ENCODE measurements at places on chromosomes 11 and 22.

DNA sequence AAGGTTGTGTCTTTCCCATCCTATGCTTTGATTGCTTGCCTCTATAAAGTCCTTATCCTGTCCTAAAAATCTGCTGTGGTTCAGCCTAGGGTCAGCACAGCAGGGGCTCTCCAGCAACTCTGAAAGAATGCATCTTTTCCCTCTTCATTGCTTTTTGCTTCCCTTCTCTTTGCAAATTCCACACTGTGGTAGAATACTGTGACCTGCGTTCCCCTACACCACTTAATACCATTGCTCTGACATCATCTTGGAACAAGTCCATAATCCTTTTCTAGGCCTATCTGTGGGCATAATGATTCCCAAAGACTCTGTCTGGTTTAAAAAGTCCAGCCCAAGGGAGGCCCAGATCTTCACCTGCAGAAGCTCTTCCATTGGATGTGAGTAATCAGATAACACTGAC, 177.7 kb downstream of the NAV2 start:
- DNase-seq = no peak

GRCh38 chr11:84581083-84581482, 1046.1 kb downstream of the DLG2 start:
- DNase-seq = no peak

GRCh38 chr11:132980670-132981069, 551.6 kb downstream of the OPCML start:
- no peak for DNase-seq

- DNase-seq = peak; percentile 69
These were observed at the start of gene TLCD5 for GRCh38 chr11:120324932-120325810. Gene TLCD5 (plus strand): TSS chr11:120325299. CDS start chr11:120327442, 2,143 bp downstream.

GRCh38 chr11:65834202-65834601, 439 bp downstream of the SNX32 start:
- DNase-seq = no peak

GRCh38 chr11:118092907-118093571, 6.3 kb upstream of the SMIM35 start:
- no peak for DNase-seq

- DNase-seq = no peak
These were observed 419.5 kb upstream of the TENM4 start for GRCh38 chr11:79860336-79860735.

- DNase-seq = no peak
These were observed 349.7 kb downstream of the BUD13 start for GRCh38 chr11:116422956-116423600.

Measured in activated naive CD4-positive, alpha-beta T cell treated with anti-CD3 and anti-CD28 coated beads for 36 hours (primary cell).